Bronchial epithelial cell (primary cell): ENCODE measurements at places on chromosomes 13 and 19.

DNA sequence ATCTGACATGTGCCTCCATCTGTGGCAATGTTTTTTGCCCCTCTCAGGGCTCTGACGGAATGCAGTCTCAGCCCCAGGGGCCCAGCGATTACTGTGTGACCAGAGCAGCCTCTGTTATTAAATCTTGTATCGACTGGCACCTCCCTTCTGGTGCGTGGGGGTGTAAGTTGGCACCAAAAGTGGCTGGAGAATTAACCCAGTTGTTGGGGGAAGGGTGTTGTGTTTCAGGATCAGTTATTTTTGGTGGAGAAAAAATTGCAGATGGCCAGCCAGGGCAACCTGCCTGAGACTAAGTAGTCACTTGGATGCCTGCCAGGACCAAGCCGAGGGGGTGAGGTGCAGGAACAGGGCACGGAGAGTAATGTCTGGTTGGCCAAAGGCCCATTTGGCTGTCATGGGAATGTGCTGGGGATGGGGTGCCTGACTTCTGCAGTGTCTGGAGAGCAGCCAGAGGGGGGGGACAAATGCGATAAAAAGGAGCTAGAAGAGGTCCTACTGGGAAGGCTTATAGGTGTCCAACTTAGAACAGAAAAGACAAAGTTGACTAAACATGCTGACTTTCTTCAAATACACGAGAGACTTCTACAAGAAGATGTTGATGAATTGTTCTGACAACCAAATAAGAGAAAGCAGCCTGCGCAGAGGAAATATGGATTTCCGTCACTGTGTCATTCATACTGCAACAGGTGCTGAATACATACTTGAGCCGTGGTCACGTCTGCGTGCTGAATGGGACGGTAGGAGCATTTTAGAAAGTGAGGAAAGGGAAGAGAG is 69.8 kb downstream of the SIAH3 start:
- DNase-seq = peak; percentile 10

GRCh38 chr19:1656988-1657536 is 4.6 kb upstream of the TCF3 start:
- DNase-seq = no peak

- no peak for DNase-seq
These were observed 4.9 kb downstream of the UBL3 start for GRCh38 chr13:29845440-29846056.

GRCh38 chr13:82597747-82598146 is 1284.5 kb downstream of the SLITRK1 start:
- no peak for DNase-seq

DNA sequence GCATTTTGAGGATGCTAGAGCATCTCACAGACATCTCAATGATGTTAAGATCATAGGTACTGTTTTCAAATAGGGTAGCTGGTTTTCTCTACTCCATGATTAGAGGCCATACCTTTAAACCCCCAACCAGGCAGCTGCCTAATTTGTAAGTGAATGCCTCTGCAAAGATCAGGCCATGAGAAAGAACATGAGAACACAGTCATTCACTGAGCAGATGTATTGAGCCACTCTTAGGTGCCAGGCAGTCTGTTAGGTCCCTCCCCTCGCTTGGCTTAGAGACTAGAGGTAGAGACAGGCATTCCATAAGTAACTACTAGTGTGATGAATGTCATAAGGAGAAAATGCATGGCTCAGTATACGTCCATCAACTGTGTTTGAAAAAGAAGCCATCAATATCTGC is 410.0 kb downstream of the FGF9 start:
- DNase-seq = no peak

DNA sequence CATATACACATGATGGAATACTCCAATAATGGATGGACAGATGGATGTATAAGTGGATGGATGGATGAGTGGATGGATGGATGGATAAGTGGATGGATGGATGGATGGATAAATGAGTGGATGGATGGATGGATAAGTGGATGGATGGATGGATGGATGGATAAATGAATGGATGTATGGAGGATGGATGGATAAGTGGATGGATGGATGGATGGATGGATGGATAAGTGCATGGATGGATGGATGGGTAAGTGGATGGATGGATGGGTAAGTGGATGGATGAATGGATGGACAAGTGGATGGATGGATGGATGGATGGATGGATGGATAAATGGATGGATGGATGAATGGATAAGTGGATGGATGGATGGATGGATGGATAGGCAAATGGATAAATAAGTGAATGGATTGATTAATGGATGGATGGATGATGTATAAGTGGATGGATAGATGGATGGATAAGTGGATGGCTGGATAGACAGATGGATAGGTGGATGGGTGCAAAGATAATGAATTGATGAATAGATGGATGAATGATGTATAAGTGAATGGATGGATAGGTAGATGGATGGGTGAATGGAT is 8.4 kb upstream of the COMP start:
- no peak for DNase-seq

DNA sequence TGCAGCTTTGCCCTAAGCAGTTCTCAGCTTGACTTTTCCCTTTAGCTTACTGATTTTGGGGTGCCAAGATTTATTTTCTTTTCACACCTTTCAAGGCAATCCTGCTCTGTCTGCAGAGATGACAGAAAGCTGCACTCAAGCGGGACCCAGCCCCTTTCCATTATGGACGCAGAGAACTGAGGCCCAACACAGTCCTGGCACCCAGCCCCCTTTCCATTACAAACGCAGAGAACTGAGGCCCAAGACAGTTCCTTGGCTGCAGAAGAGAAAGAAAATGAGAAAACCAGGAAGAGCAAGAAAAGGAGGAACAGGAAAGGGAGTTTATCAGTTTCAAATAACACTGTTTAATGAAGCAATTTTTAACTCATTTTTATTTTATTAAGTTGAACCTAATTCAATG is 36.8 kb upstream of the ATP11A start:
- DNase-seq = no peak

- DNase-seq = no peak
These were observed 578.1 kb downstream of the UQCRFS1 start for GRCh38 chr19:28634837-28635236.

- DNase-seq = no peak
These were observed 461 bp upstream of the WASF3 start for GRCh38 chr13:26557051-26557392.

DNA sequence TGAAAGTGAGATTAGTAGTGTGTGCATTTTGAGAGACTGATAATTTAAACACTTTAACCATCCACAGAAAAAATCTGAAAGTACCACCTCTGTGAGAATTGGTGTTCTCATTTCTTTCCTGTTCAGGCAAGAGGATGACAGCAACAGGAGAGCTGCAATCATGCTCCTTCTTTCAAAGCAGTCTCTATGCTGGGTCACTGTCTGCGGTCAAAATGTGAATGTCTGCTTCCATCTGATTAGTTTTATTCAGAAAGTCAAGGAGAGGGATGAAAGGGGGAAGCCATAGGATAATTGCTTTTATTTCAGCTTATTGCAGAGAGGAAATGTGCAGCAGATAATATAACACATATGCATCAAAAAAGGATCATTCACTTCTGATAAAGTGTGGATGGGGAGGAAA is 314.0 kb upstream of the GPC6 start:
- no peak for DNase-seq

DNA sequence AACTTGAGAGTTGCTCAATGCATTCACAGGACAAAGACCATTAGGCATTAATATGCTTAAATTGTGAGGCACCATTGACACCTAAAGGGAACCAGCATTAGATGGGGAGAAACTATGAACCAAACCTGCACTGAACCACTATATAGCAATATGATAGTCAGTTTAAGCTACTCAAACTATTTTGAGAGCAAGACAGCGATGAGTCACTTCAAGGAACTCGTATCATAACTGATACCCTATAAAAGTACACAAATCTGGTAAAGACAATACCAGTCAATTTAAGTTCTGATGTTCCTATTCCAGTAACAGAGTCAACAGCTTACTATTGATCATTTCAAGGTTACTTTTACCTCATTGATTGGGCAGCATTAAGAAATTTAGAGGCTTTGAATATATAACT is 151.3 kb upstream of the ATXN8OS start:
- no peak for DNase-seq

- peak; percentile 68 for DNase-seq
These were observed 455 bp downstream of the TPT1 start for GRCh38 chr13:45340422-45341033.

- DNase-seq = no peak
These were observed 15.7 kb downstream of the CIC start for GRCh38 chr19:42284591-42285341.

- DNase-seq = peak; percentile 10
These were observed 676.2 kb downstream of the GPC5 start for GRCh38 chr13:92074658-92075057.

GRCh38 chr13:48012668-48013067 is 11.6 kb upstream of the SUCLA2 start:
- DNase-seq = no peak

DNA sequence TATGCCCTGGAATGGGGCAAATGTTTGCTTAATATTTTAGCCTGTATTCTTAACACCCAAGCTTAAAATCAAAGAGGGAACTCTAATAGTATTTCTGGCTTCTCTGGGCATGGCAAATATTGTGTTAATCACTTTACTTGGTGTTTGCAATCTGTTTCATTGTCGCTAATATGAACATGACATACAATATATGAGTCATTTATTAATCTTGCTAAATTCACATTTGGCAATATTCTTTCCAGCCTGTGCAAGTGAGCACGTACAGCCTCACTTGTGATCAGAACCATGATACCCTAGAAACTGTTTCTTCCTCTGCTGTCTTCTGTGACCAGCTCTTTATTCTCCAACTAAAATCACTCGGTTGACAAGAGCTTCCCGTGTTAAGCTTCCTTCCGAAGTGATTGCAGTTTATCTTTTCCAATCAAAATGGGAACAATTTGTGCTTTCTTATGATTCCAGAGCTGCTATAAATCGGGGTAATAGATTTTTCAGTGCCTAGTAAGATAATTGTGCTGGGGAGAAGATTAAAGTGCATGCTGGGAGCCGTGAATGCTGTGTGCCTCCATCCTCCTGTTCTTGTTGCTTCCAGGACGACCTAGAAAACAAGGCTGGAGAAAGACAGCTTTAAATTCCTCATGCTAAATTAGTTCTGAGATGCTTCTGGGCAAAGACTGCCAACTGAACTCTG is 153.0 kb upstream of the TMTC4 start:
- peak; percentile 32 for DNase-seq

DNA sequence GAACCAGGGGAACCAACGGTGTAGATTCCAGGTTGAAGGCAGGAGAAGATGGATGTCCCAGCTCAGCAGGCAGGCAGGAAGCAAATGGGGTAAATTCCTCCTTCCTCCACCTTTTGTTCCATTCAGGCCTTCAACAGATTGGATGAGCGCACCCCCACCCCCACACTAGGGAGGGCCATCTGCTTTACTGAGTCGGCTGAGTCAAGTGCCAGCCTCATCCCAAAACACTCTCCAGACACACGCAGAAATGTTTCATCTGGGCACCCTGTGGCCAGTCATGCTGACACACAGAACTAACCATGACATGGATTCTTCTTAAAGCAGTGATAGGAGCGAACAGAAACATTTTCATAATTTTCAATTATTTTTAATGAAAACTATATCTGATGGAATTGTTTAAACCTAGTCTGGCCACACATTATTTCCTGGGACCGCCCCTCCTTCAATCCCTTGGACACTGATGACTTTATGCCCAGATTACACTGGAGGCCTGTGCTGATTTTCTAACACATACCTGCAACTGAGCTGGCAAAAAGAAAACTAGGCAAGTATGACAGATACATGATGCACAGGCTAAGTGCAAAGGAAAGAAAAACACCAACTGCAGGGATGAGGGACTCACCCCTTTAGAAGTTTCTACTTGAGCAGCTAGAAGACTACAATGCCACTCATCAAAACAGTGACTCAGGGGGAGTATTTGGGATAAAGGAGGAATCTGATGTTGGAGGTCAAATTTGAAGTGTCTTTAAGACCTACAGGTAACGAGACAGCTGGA is 154.2 kb downstream of the TNFRSF19 start:
- peak; percentile 26 for DNase-seq

GRCh38 chr13:107185889-107186288 is 618.0 kb upstream of the ARGLU1 start:
- peak; percentile 9 for DNase-seq

DNA sequence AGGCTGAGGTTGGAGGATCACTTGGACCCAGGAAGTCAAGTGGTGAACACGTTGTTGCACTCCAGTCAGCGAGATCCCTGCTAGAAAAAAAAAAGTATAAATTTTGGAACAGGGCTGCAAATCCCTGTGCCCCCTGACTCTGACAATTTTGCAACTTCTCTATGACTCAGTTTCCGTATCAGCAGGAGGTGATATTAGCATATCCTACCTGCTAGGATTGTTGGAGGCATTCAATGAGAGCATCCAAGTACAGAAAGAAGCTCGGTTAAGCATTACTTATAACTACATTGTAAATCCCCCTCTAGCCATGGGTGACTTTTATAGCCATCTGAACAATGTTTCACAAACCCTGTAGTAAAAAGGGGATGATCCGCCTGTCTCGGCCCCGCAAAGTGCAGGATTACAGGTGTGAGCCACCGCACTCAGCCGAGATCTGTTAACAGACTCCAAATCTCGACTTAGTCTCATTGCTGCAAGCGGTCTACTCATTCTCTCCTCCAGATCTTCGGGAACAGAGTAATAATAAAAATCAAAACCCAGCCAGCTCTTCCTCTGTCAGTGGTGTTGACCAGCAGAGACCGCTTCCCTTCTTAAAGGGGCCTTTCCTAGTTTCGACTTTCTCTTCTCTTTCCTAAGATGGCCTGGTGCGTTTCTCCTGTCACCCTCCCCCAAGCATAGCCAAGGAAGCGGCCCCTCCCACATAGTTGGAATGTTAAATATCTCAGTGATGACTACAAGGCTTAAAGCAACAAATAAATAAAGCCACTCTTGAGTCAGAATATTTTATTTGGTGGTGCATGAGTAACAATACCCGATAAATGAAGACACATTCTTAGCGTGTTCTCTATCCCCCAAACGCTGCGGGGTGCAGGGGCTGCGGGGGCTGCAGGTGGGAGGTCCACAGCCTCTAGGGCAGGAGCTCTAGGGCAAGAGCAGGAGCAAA is 10.3 kb upstream of the BICRA start:
- DNase-seq = peak; percentile 92

DNA sequence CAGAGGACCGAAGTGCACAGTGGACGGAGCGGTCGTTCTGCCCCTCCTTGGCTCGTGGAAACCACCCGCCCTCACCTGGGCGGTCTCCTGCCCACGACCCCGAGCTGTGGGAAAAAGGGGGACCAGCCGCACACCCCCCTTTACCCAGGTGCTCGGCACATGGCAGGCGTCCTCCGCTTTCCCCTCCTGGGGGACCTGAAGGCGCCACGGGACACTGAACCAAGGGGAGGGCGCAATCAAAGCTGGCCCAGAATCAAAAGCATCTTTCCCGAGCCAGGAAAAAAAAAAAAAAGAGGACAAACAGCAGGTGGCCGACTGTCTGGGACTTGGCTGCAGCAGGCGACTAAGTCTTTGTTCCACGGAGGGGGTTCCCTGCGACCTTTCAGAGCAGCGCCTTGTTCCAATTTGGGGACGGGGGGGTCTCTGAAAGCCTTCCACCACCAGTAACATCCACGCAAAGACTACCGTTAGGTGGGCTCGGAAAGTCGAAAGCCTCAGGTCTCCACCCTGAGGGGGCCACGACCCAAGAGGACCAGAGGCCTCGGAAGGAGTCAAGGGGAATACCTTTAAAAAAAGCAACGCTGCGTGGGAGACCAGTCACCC is 1.1 kb downstream of the MBD3 start:
- no peak for DNase-seq
